ENCODE measurements at places on chromosomes 12 and 14. TPM values are rescaled to one million over a fixed set of nuclear protein-coding genes. Genes with fewer than 3 reads are reported as not detected.

The KRT5 gene
- total RNA-seq, result 0.83 TPM

The GPR65 gene
- total RNA-seq, result 0.13 TPM

The SAMD4A gene
- total RNA-seq, result 12.4 TPM

The PTPN6 gene
- 0.86 TPM for total RNA-seq

The PTCSC3 gene
- not detected for total RNA-seq

The IFNG-AS1 gene
- total RNA-seq, result 0.57 TPM

The DAO gene
- total RNA-seq, result not detected

The PRIMA1 gene
- total RNA-seq, result 3.3 TPM

The ERBB3 gene
- 2.6 TPM for total RNA-seq

The LRRK2 gene
- total RNA-seq, result 0.44 TPM

The OLR1 gene
- 1.0 TPM for total RNA-seq

The ZNF891 gene
- total RNA-seq, result 5.5 TPM

The FGF23 gene
- 0.09 TPM for total RNA-seq

The FOXN4 gene
- total RNA-seq, result 0.46 TPM

The CD163 gene
- total RNA-seq, result 91.8 TPM

The KRT6A gene
- 0.10 TPM for total RNA-seq

The GYS2 gene
- total RNA-seq, result not detected

The HCAR1 gene
- total RNA-seq, result 0.15 TPM

The RNF212B gene
- not detected for total RNA-seq

The INSM2 gene
- total RNA-seq, result 0.26 TPM

The BHLHE41 gene
- total RNA-seq, result 0.65 TPM

The GLS2 gene
- total RNA-seq, result 0.43 TPM

The ARHGAP9 gene
- 1.1 TPM for total RNA-seq

The DEGS2 gene
- 0.88 TPM for total RNA-seq

The OVCH1 gene
- 0.19 TPM for total RNA-seq

The DICER1 gene
- total RNA-seq, result 55.6 TPM

The FAM186B gene
- total RNA-seq, result 3.0 TPM

The NEUROD4 gene
- total RNA-seq, result not detected

The TC2N gene
- 2.6 TPM for total RNA-seq

The SLC38A2 gene
- 97.8 TPM for total RNA-seq

The ZNF385A gene
- total RNA-seq, result 3.8 TPM

The ORMDL2 gene
- 24.5 TPM for total RNA-seq

The AMDHD1 gene
- 7.0 TPM for total RNA-seq

The KRT71 gene
- total RNA-seq, result not detected

The IAPP gene
- total RNA-seq, result 0.29 TPM

The OR6C3 gene
- 0.52 TPM for total RNA-seq

The ZDHHC17 gene
- 77.5 TPM for total RNA-seq

The KRT77 gene
- total RNA-seq, result 0.27 TPM

The INHBE gene
- total RNA-seq, result 10.0 TPM

The SLC4A8 gene
- total RNA-seq, result 26.3 TPM

The A2M gene
- total RNA-seq, result 223 TPM

The LRP6 gene
- 39.9 TPM for total RNA-seq

The RNASE4 gene
- total RNA-seq, result 1.8 TPM

The CAPZA3 gene
- not detected for total RNA-seq

The SELPLG gene
- total RNA-seq, result 1.3 TPM

The UNG gene
- 28.6 TPM for total RNA-seq

The ASIC1 gene
- 4.6 TPM for total RNA-seq
